Activated gamma-delta T cell treated with Interleukin-2 at 50 U/mL for 16 hours (primary cell): ENCODE measurements at places on chromosomes 4 and X.

- no peak for DNase-seq
Observed at GRCh38 chr4:70714079-70714887, 7.5 kb upstream of the RUFY3 start.

GRCh38 chr4:4477391-4477790 lies 64.5 kb downstream of the STX18 start:
- DNase-seq: no peak

- DNase-seq: no peak
Observed at GRCh38 chr4:13893211-13893610, 265.7 kb upstream of the BOD1L1 start.

GRCh38 chr4:187663076-187663475 lies 332.5 kb upstream of the ZFP42 start:
- no peak for DNase-seq

- no peak for DNase-seq
Observed at GRCh38 chr4:7922466-7922865, 17.2 kb downstream of the AFAP1 start.

DNA sequence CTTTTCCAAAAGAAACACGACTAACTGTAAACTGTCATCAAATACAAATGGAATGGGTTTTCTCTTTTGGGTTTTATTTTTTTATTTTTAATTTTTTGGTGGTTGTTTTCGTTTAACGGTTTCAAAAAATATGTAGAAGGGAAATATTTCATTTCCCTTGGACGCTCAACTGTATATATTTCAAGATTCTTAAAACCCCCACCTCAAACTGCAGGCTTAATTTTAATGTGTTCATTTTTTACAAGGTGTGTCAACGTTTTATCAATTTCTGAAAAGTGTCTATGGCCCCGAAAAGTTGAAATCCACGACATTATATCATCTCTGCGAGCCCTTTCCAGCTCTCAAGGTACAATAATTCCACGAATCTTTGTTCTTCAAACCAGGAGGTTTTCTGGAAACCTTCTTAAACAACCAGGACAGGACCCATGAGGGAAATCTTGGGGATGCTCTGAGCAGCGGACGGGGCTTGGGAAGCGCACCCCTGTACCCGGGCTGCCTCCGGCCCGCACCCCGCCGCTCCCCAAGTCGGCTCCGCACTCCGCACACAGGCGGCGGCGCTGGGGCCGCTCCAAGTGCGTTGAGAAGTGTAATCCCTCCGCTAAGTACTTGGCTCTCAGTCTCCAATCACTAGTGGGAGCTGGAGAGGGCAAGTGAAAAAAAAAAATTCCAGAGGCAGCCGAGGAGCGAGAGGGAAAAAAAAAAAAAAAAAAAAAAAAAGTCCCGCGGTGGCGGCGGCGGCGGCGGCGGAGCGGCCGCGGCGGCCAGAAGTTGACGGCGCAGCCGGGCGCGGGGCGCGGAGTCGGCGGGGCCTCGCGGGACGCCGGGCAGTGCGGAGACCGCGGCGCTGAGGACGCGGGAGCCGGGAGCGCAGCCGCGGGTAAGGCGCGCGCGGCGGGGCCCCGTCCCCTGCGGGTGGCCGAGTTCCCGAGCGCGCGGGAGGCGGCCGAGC lies at the start of gene BMPR1B:
Gene BMPR1B (plus strand): TSS at position 764 of the 949 bp plus-strand sequence. CDS start 346,470 bp downstream, outside the sequence.
- no peak for DNase-seq

- no peak for DNase-seq
Observed at GRCh38 chr4:150209140-150209829, 131.0 kb downstream of the DCLK2 start.

DNA sequence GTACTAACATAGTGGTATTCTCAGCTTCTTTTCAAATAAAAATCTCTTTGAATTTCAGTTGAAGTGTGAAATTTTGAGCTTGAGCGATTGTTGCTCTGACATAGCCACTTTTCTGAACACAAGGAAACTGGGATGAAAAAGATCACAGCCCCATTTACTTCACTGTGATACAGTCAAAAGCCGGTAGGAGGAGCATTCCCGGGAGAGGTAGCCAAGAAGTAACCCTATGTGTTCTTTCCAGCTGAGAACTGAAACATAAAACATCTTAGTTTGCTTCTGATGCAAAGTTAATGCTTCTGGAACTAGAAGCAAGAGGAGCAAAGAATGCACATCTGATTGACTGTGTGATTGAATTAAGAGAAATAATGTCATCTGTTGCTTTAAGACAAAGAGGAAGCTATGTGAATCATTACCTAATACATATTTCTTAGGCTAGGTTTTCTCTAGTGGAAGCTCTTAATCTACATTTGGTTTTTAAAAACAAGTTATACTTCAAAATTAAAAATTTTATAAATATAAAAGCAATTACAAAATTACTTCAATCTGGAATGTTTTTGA lies 88.3 kb upstream of the UNC5C start:
- DNase-seq: no peak

GRCh38 chrX:140391313-140391712 lies 113.6 kb downstream of the SOX3 start:
- DNase-seq: no peak

DNA sequence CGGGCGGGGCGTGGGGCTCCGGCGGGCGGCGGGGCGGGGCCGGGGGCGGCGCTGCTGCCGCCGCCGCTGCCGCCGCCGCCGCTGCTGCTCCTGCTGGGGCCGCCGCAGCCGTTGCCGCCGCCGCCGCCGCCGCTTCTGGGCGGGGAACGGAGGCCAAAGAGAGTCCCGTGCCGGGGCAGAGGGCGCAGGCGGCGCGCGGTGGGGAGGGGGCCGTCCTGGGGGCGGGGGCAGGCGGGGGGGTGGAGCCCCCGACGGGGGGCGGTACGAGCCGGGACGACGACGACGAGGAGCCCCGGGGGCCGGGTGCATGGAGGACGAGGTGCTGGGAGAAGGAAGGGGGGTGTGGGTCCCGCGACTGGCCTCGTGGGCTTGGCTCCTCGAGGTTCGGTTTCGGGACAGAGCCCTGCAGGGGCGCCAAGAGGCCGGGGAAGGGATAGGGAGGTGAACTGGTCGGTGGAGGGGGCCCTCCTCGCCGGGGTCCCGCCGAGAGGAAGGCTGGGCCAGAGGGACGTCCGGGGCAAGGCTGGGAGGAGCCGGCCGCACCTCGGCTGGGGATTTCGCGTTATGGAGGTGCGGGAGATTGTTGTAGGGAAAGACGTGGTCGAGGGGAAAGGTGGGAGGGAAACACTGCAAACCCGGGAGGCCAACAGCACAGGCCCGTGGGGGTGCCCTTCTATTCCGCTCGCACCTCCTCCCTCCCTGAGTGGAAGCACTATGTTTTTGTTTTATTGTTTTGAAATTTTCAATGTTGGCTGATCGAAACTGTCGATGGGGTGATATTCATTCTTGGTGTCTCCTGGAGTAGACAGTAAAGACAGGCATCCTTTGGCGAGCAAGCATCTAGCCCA lies 1.9 kb downstream of the BCORL1 start:
- peak; percentile 32 for DNase-seq

DNA sequence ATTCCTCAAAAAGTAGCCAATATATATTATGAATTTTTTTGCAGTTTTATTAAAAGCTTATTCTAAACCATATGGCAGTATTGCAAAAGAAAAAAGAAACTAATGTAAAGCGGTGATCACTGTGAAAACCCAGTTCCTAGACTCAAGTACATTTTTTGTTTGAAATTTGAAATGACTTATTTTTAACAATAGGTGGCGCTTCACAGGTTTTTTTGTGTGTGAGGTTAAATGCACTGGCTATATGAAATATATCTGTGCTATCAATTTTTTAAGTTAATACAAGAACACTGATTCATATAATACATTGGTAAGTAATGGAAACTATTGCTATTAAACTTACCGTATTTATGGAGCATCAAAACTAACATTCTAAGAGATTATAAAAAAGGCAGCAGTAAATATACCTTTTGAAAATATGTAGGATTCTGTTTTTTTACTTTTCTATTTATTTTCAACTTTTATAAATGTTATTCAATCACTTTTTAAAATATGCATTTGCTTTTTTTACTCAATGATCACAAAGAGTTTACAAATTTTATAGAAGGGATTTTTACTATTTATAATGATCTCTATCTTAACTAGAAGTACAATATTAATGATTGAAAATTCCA lies 5.6 kb upstream of the SPRY1 start:
- DNase-seq: no peak

DNA sequence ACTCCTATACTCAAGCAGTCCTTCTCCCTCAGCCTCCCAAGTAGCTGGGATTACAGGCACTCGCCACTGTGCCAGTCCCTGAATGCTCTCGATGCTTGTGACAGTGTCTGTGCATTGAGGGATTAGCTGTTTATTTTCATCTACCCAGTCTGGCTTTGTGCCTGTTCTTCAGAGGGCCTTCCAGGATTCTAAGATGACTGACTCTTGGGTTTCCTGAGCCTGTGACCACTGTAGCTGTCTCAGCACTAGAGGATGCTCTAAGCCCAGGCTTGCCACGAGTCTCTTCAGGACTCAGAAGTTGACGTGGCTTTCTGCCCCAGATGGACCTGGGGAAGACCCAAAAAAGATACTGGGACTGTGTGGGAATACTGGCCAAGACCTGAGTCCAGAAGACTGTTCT lies 201.4 kb downstream of the ARHGAP10 start:
- DNase-seq: no peak
